ENCODE measurements at places on chromosomes 11 and 22.

DNA sequence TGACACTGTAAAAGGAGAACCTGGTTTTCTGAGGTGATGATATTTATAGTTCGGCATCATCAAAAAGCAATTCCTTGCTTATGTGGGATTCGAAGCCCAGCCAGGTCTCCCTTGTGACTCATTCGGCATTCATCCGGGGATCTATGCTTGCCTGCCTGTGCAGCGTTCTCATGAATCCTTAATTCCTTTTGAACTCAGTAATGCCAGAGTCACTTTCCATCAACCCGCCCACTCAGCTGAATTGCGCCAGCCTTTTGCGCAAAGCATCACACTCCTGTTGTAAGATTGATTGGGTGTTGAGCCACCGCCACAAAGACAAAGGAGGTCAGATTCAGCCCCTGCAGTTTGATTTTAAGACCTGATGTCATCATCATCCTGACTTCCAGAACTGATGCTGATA lies 128.6 kb downstream of the SLC17A6 start:
- DNase-seq: no peak

GRCh38 chr11:27233654-27234042 lies 129.4 kb downstream of the CCDC34 start:
- no peak for DNase-seq

- no peak for DNase-seq
These were observed 4.6 kb downstream of the PRG3 start for GRCh38 chr11:57376095-57377090.

DNA sequence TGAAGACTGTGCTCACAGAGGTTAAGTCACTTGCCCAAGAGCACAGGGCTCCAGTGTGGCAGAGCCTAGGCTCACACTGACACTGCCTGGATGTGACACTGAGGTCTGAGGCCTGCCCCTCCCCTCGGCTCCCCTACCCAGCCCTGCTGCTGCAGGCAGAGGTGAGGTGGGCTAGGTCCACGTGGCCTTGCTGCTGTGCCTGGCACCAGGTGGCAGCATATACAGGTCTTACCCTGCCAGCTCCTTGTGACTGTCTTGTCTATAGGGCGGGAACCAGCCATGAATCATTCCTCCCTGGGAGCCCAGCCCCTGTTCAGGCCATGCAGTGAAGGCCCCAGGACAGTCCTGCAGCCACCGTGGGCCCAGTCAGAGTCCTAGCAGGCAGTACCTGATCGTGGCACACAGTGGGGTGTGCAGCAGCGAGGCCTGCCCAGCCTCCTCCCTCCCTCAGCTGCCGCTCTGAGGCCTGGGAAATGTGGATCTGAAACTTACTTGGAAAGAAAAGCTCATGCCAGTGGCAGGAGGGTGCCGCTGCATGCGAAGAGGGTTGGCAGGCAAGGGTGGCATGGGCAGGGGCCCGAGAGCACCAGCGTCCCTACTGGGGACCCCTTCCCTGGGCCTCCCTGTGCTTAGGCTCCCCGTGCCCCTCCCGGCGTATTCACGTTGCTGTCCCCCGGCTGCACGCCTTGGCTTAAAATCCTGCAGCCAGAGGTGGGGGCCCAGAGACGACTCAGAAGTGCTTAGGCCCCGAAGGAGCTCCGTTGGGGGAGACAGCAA lies 1.2 kb upstream of the CERK start:
- no peak for DNase-seq

DNA sequence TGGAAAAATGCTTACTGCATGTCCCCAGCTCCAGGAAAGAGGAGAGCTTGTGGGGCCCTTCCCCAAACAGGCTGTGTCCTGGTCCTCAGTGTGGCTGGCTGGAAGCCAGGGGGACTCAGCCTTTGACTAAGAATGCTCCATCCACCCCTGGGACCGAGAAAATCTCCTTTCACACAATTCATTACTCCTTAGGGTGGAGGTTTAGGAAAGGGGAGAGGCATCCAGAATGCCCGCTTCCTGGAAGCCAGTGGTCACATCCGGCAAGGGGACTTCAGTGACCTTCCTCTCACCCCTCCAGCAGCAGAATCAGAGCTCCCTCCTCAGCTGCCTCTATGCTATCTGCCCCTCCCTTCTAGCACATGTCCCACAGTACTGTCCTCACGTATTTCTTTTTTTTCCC lies 21.9 kb downstream of the ATG16L2 start:
- DNase-seq: peak; percentile 54

- peak; percentile 17 for DNase-seq
These were observed 6.3 kb downstream of the FXYD2 start for GRCh38 chr11:117818041-117818873.

DNA sequence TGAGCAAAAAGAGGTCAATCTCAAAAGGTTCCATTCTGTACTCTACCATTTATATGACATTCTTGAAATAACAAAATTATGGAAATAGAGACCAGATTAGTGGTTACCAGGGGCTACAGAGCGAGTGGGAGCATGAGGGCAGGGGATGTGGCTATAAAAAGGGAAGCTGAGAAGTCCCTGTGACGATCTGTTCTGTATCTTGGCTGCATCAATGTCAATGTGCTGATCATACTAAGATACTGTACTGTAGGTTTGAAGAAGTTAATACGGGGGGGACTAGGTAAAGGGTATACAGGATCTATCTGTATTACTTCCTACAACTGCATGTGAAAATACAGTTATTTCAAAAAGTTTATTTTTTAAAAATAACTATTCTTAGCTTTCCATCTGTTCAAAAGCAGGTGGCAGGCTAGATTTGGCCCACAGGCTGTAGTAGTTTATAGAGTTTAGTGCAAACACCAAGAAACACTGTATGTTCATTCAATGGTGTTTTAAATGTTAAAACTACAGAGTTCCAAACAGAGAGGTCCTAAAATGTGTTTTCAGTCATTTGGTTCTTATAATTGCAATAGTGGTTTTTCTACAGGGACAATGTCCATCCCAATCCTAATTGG lies 78.2 kb downstream of the SMCO4 start:
- DNase-seq: no peak

GRCh38 chr11:55572548-55572947 lies 620 bp downstream of the OR4C16 start:
- DNase-seq: no peak

DNA sequence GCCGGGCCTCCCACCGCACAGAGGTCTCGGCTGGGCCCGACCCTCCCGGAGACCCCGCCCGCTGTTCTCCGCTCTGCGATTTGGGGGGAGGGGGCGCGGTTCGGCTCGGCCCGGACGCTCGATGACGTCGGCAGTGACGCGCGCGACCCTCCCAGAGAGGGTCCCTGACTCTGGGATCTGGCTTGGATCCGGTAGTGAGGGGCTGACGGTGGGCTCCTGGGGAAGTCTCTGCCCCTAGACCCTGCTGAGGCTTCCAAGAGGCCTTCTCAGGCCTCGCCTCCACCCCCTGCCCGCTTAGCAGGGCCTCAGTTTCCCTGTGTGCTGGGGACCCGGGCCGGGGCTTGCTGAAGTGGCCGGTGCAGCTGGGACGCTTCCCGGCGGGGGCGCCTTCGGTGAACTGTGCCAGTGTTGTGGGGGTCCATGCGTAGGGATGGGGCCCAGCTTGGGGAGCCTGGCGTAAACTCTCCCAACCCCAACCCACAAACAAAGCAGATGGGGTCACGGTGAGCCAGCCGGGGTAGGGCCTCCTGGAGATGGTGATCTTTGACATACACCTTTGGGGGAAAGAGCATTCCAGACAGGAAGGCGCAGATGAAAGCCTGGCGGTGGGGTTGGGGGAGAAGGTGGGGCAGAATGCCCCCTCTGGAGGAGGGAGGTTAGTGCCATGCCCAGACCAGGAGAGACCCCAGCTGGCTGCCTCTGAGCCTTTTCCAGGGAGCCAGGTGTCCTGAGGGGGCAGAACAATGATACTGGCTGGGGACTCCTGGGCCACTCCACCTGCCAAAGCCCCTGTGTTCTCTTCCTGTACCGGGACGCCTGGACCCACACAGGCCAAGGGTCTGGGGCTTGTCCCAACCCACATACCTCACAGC lies 1.0 kb downstream of the B4GALNT4 start:
- DNase-seq: peak; percentile 28

GRCh38 chr11:31827455-31828206 lies 16.5 kb upstream of the PAX6 start:
- no peak for DNase-seq

GRCh38 chr11:103433386-103434072 lies 324.3 kb downstream of the DYNC2H1 start:
- DNase-seq: no peak

DNA sequence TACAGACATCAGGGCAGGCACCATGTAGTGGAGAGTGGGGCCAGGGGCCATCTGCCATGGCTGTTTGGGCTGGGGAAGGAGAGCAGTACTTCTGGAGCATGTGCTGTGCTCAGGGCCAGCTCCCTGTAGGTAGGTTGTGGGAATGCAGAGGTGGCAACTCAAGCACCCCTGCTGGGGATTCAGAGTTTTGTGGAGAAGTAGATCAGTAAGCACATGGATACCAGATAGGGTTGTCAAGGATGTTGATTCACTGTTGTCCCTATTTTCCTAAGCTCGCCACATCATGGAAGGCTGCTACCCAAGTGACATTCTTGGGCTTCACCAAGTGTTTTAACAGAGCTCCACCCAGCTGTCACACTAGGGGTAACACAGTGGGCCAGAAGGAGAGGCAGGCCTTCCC lies 67.2 kb downstream of the BMAL1 start:
- DNase-seq: no peak

DNA sequence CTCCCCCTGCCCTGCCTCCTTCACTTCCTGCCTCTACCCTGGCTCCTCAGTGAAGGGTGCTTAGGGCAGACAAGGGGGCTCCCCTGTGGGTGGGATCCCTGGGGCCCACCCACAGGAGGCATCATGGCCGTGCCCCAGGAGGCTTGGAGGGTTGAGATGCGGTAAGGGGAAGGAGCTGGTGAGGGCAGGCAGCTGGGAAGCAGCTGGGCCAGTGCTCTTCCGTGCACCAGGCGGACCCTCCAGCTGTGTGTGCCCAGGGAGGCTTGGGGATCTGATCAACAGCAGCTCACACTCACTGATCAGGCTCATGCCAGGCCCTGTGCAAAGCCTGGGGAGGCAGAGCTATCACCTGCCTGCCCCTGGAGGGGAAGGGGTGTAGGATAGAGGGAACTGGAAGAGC lies 59.3 kb upstream of the TTLL12 start:
- DNase-seq: no peak

DNA sequence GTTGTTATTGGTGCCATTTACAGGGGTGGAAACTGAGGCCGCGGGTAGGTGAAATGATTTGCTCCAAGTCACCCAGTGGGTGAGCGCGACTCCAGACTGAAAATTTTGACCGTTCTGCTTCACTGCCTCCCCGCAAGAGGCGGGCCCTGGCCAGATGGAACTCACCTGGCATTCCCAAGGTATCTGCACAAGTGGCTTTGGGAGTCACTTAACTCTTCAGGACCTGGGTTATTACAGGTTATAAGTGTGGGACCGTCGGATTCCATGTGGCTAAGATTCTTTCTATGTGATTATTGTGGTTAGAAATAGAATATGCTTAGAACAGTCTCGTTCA lies 598 bp downstream of the CABIN1 start:
- no peak for DNase-seq

DNA sequence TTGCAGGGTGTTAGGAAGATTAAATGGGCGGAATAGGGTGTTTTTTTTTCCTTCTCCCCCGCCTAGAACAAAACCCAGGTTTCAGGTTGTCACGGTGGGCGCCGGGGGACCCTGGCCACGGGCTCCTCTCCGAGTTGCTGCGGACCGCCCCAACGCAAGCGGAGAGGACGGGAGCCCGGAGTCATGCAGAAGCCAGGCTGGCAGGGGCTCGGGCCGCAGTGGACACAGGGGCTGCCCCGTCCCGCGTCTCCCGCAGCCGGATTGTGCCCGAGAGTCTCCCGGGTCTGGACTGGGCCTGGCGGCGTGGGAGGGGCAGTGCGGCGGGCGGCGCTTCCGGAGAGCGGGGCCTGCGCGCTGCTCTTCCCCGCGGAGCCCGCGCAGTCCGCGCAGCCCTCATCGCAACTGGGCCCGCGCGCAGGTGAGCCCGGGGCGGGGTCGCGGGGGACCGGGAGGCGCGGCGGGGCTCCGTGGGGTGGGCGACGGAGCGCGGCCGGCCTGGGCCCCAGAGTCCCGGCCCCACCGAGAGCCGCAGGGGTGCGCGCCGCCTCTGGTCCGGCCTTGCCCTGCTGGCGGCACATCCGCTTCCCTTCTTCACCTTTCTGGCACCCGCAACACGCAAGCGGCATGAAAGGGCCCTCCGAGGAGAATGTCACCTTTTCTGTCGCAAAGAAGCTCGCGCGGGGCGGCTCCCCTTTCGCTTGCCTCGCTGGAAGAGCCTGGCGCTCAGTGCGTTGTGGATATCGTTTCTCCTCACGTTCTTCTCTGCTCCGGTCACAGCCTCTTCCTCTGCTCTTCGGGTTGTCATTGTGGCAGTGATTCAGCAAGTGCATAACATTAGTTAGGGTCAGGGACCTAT lies at the start of gene TIRAP:
TIRAP (plus strand) TSS at position 358 of the 856 bp plus-strand sequence. CDS start 7,802 bp downstream, outside the sequence.
- peak; percentile 82 for DNase-seq

GRCh38 chr11:43952401-43953342 lies 10.2 kb downstream of the C11orf96 start:
- no peak for DNase-seq

DNA sequence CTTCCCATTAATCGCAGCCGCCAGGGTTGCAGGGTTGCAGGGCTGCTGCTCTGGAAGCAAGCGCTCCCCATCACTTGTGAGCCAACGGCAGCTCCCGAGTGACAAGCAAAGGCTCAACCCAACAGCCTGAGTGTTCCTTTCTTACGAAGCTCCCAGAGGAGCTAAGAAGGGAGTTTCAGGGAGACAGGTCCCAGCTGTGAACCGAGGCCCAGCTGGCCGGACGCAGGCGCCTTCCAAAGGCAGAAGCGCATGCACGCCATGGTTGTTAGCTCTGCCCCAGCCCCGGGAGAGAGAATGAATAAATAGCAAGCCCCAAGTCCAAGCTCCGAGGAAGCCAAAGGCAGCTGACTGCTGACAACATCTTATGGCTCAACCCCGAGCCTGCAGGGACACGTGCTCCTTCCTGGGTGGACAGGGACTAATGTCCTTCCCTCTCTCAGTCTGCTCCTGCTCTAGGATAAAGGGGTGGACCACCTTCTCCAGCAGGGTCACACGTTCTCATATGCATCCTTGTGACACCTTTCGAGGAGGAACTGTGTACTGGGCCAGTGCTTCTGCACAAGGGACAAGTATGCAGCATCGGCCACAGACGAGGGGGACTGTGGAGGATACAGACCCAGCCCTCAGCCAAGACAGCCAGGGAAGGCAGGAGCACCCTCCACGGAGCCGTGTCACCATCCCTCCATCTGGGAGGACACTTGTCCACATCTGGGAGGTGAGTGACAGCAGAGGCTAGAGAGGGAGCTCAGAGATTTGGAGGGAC lies 29.9 kb downstream of the SHANK2 start:
- peak; percentile 41 for DNase-seq

DNA sequence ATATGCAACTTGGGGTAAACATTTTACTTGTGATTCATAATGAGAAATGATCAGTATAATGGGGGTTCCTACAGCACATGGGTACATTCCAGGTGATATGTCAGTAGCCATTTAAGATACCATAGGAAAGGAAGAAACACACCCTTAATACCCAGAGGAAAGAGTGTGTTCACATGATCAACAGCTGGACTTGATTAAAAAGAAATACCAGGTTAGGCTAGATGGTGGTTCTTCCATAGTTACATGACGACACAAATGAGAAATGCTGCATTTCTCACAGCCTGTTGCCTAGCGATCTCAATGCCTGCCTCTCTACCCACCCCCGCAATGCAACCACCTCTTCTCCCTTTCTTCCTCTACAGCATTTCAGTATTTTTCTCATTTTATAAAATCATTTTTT lies 96.8 kb downstream of the TTC28 start:
- DNase-seq: no peak

GRCh38 chr11:65431451-65432099 lies 9.0 kb downstream of the NEAT1 start:
- DNase-seq: no peak
